ENCODE measurements at places on chromosomes 1 and 21. TPM values are rescaled to one million over a fixed set of nuclear protein-coding genes. Genes with fewer than 3 reads are reported as not detected.

PRDM2 gene
- total RNA-seq: 39.8 TPM

PROK1 gene
- not detected for total RNA-seq

MYOG gene
- not detected for total RNA-seq

TPR gene
- total RNA-seq: 78.3 TPM

S100A2 gene
- not detected for total RNA-seq

CREB3L4 gene
- 9.9 TPM for total RNA-seq

MYBPHL gene
- total RNA-seq: not detected

PGLYRP3 gene
- total RNA-seq: not detected

GPR153 gene
- 20.4 TPM for total RNA-seq

FTCD gene
- total RNA-seq: 2.1 TPM

RPTN gene
- not detected for total RNA-seq

CCDC27 gene
- total RNA-seq: not detected

UMODL1 gene
- 0.14 TPM for total RNA-seq

S100A3 gene
- total RNA-seq: 0.85 TPM
